Transverse colon (tissue), 4 donors: ENCODE measurements at places on chromosomes 3 and 15. TPM values are rescaled to one million over a fixed set of nuclear protein-coding genes. Genes with fewer than 3 reads are reported as not detected.

Gene GOLGA8R
- 3.6 TPM for total RNA-seq

Gene PDIA5
- total RNA-seq = 17.3 TPM

DNA sequence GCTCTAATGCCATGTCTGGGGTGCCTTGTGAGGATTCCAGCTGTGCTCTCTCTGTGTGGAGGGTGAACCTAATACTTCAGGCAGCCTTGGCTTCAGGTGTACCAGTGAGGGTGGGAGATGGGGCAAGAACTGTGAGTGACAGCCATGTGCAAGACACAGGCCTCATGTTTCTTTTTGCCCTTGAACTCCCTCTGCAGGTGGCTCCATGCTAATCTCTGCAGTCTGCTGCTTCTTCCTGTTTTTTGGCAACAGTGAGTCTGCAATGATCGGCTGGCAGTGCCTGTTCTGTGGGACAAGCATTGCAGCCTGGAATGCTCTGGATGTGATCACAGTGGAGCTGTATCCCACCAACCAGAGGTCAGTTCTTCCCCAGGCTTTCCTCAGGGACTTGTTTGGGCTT, 189.3 kb downstream of the SV2B start:
- DNase-seq = no peak

GRCh38 chr15:40358471-40359353, 693 bp downstream of the DISP2 start:
- DNase-seq = peak; percentile 38

DNA sequence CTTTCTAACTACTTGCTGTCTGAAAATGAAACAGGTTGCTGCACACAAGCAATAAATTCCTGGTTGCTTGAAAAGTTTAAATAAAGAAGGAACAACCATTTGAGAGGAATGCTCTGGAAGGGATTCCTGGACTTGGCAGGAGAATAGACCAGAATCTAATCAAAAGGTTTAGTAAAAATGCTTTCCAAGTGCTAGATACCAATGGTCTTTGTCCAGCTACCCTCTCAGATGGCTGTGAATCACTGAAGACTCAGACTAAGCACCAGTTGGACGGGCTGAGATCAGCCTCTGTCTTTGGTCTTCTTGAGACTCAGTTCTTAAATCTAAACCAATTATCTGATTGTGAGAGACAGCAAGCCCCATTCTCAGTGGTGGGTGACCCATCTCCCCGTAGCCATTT, 27.7 kb upstream of the LPP start:
- no peak for DNase-seq

DNA sequence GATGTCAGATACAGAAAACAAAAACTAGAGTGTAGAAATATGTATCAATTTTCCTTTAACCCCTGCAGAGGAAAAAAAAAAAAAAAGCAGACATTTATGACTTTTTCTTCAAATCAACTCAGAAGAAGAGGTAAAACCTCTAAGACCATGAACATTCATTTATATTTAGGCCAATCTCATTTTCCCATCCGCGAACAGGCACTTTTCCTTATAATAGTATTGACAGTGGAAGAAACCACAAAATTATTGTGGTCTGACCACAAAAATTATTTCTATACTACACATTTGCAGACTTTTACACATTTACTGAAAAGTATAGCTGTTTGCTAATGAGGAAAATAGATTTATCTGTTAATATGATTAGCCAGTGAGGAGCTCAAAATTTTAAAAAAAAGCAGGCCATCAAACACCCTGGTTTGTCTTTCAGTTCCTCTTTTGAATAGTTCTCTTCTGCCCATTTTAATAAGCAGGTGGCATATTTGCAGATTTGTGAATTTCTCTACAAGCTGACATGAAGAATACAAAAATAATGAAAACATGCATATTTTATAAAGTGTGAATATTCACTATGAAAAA, 5.7 kb downstream of the OSBPL11 start:
- DNase-seq = no peak

DNA sequence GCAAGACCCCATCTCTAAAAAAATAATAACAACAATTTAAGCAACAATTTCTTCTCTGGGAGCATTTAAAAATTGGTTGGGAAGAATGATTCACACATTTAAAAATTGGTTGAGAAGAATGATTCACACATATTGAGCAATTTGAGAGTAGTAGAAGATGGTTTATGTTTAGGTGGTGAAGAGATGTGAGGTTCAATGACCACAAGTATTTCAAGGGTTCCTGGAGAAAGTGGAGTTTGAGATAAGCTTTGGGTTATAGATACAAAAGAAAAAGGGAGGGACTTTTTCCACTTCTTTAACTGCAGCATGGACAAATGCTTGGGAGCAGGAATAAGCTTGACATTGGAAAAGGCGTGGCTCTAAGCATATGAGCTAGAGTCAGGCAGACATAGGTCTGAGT, 145.7 kb upstream of the NPHP3 start:
- no peak for DNase-seq

GRCh38 chr15:63509056-63509954, 4.9 kb downstream of the USP3 start:
- DNase-seq = no peak
